ENCODE measurements at places on chromosomes 4 and X.

GRCh38 chrX:109939498-109939897 is 63.4 kb upstream of the TMEM164 start:
- DNase-seq, result no peak

- no peak for DNase-seq
Observed at GRCh38 chr4:76687746-76688448, 210.0 kb downstream of the SOWAHB start.

DNA sequence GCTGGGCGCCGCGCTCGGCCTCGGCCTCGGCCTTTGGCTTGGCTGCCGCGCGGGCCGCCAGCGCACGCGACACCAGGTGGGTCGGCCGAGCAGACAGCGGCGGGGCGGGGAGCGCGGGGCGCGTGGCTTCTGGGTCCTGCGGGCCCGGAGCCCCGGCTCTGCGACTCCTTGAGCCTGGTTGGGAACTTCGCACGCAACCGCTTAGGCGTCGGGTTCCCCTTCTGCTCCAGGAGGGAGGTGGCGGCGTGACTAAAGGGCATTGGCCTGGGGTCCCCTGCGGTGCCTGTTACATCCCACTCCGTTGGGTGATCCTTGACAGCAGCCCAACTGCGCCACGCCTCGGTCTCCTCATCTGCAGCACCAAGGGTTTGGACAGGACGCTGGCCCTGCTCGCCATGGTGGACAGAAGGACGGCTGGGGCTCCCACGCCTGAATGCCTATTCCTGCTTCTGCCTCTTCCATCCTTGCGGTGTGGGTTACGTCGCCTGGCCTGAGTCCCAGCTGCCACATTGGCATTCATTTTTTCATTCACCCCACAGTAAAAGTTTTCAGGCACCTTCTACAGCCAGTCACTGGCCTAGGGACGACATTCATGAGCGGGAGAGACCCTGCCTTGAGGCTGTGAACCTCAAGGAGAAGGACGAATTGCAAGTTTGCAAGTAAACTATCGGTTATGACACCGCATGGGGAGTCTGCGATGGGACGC is 631 bp downstream of the EVC start:
- DNase-seq, result no peak

- no peak for DNase-seq
Observed at GRCh38 chr4:28287831-28288233, 1427.2 kb downstream of the STIM2 start.

DNA sequence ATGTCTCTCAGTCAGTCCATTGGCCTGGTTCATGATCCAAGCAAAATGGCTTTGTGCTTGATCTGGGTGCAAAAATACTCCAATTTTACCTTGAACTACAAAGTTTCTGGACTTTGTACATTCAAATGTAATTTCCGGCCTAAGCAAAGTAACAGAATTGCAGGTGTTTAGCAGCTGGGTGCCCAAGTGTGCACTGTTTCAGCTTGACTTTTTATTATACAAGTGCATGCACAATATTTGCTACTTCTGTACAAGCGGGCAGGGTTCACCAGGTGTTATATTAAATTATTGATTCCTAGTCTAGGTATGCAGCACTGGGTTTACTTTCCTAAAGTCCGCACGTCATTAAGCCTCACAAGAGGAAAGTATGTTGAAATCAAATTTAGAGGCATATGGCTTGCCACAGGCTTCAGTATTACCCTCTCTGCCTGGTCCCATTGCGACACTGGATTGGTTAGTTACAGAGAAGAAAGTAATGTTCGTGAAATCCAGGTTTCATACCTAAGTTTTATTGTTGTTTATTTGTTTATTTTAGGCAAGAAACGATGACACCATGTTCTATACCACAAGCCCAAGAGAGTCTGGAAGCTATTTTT is 376.9 kb upstream of the CTSO start:
- DNase-seq, result no peak

All from activated naive CD4-positive, alpha-beta T cell (primary cell).